ENCODE measurements at places on chromosomes 16 and 17.

- DNase-seq, result no peak
Measured at GRCh38 chr16:85440744-85441143, 172.4 kb upstream of the GSE1 start.

DNA sequence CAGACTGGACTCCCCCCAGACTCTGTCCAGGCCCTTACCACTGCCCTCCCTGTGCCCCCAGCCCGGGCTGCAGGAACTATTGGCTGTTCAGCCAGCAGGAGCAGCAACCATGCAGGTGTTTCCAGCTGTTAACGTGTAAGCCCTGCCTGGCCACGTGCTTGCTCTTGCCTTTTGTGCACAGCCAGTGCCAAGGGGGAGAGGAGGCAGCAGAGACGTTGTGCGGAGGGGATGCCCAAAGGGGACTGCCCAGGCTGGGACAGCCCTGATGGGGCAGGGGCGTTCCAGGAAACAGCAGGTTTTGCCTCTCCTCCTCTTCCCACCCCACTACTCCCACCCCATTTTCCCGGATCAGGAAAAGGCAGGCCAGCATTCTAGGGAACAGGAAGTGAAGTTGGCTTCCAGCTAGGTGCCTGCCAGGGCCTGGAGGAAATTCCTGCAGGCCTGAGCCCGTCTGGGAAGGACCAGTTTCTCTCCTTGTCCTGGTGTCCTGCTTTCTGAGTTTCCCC, 16.7 kb upstream of the LASP1NB start:
- DNase-seq, result no peak

- DNase-seq, result no peak
Measured at GRCh38 chr17:50967795-50968194, 101.6 kb upstream of the TOB1 start.

DNA sequence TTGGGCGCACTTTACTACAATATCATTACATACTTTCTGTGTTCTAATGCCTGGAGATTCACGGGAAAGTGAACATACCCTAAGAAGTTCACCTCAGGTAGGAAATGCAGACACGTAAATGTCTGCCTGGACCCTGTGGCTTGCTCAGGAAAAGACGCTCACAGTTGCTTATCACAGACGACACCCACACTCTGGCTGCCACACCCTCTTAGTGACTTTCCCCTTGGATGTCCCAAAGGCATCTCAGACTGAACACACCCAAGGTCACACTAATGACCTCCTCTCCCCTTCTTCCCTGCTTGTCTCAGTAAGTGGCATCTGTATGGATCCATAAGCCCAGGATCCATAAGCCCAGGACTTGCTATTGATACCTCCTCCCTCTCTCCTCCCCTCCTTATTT, 32.6 kb downstream of the CDRT15 start:
- no peak for DNase-seq

- DNase-seq, result no peak
Measured at GRCh38 chr17:43392397-43392796, 6.4 kb upstream of the ARL4D start.

DNA sequence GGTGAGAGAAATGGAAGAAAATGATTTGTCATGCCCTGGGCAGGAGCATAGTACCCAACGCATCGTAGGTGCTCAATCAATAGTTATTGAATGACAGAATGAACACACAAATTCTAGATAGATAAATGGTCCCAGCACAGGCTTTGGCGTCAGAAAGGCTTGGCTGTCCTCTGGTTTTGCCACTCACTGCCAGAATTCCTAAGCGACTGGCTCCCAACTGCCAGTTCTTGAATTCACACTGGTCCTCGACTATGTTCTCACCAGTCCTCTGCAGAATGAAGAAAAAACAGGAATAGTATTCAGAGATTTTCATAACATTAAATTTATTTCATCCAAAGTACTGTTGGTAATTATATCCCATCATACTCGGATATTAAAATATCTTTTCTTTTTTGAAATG, 163.1 kb upstream of the NOL11 start:
- DNase-seq, result no peak

- no peak for DNase-seq
Measured at GRCh38 chr17:13575922-13576419, 25.8 kb downstream of the HS3ST3A1 start.

GRCh38 chr17:30590081-30590733, 113.0 kb downstream of the GOSR1 start:
- no peak for DNase-seq

DNA sequence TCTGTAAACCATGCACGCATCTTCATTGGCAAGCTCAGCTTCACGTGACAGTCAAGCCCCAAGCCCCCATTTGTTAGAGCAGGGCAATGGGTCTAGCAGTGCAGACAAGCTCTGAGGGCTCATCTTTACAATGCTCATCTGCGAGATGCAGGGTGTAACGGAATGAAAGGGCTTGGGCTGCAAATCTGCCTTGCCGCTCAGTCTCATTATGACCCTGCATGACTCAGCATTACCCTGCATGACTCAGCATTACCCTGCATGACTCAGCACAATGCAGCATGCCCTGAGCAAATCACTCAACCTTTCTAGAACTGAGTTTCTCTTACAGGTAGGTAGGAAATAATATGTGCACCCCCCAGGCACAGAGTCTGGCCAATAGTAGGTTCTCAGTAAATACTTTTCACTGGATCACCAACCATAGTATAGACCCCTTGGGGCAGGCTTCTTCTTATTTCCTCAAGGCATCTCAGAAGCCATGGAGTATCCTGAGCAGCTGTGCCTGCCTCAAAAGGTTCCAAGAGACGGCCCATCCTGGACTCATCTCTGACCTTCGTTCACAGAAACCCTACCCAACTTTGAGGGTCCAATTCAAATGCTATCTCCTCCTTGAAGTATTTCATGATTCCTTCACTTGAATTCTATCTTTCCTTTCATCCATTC, 391.3 kb upstream of the CDH5 start:
- peak; percentile 61 for DNase-seq

GRCh38 chr17:66447159-66447558, 144.7 kb downstream of the PRKCA start:
- DNase-seq, result no peak

GRCh38 chr16:85363881-85364280, 249.2 kb upstream of the GSE1 start:
- DNase-seq, result no peak

- peak; percentile 51 for DNase-seq
Measured at GRCh38 chr16:66930189-66930588, 4.0 kb downstream of the CIAO2B start.

- no peak for DNase-seq
Measured at GRCh38 chr16:68228652-68229051, 7.3 kb downstream of the ESRP2 start.

DNA sequence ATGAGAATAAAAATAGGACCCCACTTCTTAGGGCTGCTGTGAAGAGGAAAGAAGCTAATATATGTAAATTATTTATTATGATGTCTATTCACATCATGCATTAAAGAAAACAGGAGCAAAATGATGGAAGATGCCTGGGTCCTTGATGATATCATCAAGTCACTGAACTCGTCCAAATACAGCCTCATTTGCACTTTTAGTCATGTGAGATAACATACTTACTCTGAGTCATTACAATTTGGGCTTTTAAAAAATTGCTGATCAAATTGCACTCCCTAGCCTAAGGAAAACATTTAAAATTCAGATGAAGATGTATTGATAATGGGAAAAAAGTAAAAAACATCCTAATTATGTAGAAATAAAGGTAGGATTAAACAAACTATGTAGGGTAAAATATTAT, 302.7 kb upstream of the CCL2 start:
- DNase-seq, result no peak

DNA sequence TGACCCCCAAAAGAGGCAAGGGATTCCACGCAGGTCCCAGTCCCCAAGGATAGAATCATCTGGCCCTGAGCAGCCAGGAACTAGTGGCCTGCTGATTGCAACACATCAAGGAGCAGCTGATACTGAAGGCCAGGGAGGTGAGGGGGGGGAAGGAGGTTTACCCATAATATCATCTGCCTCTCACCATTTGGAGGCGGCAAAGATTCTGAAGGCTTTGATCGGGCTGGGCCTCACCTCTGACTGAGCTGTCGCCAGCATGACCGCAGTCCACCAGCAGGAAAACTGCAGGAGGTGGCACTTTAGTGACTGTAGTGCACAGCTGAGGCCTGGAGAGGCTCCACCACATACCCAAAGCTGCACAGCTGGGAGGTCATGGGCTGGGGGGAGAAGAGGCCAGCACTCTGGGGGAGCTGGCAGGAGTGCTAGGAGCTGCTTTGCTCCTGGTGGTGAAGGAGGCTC, 20.5 kb upstream of the ITGA3 start:
- DNase-seq, result no peak

DNA sequence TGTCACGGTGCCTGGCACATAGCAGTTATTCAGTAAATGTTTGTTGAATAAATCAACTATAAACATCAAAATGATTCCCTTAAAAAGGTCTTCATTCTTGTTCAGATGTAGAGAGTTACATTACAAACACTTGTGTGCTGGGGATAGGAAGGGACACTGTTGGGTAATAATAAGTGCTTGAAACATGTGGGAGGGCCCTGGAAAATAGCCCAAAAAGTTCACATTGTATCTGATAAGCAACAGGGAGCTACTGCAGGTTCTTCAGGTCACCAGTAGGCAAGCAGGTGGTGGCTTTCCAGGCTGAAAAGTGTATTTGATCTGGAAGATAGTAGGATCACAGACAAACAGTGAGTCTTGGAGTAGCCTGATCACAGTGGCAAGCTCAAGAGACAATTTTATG, 19.0 kb upstream of the ZNF652 start:
- no peak for DNase-seq

GRCh38 chr17:56213031-56213430, 59.8 kb downstream of the ANKFN1 start:
- peak; percentile 60 for DNase-seq

DNA sequence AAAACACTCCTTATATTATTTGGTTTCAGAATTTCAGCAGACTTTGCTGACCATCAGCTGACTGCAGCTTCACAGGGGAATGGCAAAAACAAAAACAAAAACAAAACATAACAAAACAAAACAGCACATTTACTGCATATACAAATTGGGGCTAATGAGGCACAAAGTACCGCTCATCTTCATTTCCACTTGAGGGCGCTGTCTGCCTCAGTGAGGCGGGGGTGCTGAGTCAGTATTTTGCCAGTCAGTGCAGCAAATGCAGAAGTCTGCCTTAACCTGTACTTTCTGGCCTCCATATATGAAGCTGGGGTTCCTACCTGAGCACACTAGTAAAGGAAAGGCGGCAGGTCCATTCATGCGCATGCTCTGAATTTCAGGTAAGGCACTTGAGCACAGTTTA, 13.5 kb upstream of the DYNLRB2 start:
- DNase-seq, result no peak

- no peak for DNase-seq
Measured at GRCh38 chr17:8401107-8401506, 3.5 kb upstream of the RNF222 start.

- no peak for DNase-seq
Measured at GRCh38 chr16:29645694-29646187, 17.3 kb upstream of the SPN start.

- peak; percentile 81 for DNase-seq
Measured at GRCh38 chr16:27759301-27759871, 209.4 kb downstream of the KATNIP start.

- DNase-seq, result peak; percentile 30
Measured at GRCh38 chr17:62966426-62967204, 580 bp downstream of the TANC2 start.

GRCh38 chr17:2815781-2816185, 19.5 kb downstream of the RAP1GAP2 start:
- DNase-seq, result no peak

DNA sequence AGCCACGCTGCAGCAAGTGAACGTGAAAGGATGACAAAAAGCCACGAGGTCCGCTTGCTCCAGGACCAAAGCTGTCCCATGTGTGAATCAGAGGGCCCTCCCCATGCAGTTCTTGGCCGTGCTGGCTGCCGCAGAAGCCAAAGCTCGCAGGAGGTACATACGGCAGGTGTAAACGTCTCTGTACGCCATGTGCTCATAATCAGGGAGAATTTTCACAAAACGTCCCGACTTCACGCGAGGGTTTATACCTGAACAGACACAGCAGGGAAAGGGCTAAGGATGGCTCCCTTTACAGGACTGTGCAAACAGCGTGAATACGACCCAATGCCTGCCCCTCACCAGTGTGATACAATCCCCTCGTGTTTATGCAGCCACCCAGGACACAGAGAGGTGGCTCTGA, 25.3 kb downstream of the FBXO31 start:
- no peak for DNase-seq

- no peak for DNase-seq
Measured at GRCh38 chr16:22116095-22116700, 23.9 kb downstream of the VWA3A start.
